ENCODE measurements at places on chromosomes 2 and 18.

DNA sequence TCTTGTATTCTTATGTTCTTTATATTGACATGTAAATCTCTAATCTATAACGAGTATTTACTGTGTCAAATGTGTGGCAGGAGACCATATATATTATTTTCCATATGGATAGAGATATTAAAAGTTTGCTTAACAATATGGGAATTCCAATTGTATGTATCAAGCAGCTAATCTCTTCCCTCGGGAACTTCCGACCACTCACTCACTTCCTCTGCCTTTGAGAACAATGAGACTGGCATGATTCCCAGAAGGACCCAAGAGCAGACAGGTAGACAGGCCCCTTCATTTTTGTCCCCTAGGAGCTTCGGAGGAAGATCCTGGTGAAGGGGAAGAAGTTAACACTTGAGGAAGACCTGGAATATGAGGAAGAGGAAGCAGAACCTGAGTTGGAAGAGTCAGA lies 24.1 kb downstream of the PLCD4 start:
- no peak for DNase-seq

- no peak for DNase-seq
Observed at GRCh38 chr2:129396980-129397599, 582.4 kb upstream of the RAB6C start.

DNA sequence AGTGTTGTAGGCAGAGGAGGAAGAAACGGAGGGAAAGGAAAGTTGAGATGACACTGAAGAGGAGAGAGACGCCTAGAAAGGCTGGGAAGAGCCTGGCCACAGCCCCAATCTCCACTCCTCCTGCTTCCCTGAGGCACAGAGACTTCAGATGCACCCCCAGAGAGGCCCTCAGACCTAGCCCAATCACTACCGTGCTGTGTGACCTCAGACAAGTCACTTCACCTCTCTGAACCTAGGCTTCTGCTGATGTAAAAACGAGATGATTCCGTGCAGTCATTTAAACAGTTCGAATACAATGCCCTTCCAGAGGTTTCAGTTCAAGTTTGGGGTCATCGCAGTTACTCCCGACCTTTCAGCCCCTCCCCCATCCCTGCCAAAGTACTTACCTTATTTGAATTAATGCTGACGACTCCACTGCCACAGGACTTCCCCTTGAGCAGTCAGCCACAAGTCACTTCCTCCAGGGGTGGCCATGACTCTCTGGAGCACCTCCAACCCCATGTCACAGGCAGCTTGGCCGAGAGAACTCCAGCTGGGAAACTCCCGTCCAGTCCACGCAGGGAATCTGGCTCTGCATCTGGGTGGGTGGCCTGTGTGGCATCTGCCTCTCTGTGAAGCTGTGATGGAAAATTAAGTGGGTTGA lies 105.2 kb upstream of the ID2 start:
- no peak for DNase-seq

GRCh38 chr2:86056590-86057331 lies 48.9 kb downstream of the POLR1A start:
- no peak for DNase-seq

DNA sequence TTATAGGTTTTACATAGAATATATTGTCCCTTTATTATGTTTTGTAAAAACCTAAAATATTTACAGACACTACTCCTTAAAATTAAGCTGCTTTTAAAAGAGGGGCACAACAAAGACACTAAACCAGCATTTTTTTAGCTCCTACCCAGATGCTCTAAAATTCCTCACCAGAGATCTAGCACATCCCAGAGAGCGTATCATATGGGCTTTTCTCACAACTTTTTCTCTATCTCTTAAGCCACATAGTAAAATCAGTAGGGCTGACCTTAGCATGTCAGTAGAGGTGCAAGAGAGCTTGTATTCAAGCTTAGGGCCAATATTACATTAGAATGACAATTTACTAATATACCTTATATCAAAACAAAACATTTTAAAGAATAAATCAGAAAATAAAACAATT lies 216.3 kb downstream of the TMX3 start:
- no peak for DNase-seq

- DNase-seq, result no peak
Observed at GRCh38 chr2:159617646-159618045, 1.3 kb upstream of the BAZ2B start.
